ENCODE measurements at places on chromosomes 16 and 17.

- DNase-seq: peak; percentile 92
Measured at GRCh38 chr17:15263206-15263579, 1.9 kb downstream of the PMP22 start.

DNA sequence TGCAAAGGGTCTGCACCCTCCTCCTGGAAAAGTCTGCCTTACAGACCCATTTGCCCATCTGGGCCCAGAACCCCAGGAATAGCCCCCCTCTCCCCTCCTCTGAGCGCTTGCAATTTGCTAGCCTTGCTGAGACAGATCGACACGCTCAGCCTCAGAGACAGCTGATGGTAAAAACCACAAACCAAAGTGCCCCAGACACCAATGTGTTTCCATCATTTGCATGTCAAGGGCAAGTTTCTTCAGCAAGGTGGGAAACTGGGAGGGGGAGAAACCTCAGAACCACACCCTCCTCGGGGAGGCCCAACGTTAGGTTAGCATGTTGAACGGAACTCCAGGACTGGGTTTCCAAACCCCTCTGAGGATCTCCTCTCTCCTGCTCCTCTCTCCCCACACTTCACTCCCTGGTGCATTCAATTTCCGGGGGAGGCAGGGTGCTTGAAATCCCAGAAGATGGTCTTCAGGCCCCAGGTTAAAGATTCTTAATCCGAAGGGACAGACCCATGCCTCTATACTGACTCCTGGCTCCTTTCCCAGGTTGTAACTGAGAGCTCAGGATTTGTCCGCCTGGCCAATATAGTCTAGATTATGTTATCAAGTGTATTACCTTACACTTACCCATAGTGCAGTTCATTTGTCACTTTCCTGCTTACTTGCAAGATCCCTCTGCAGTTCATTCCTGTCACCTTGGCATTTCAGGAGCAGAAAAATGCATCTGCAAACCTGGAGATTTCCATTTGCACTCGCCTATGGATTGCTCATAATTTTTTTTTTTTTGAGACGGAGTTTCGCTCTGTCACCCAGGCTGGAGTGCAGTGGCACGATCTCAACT is 1.3 kb upstream of the CUEDC1 start:
- DNase-seq: no peak

GRCh38 chr16:77116856-77117255 is 74.1 kb upstream of the MON1B start:
- no peak for DNase-seq

DNA sequence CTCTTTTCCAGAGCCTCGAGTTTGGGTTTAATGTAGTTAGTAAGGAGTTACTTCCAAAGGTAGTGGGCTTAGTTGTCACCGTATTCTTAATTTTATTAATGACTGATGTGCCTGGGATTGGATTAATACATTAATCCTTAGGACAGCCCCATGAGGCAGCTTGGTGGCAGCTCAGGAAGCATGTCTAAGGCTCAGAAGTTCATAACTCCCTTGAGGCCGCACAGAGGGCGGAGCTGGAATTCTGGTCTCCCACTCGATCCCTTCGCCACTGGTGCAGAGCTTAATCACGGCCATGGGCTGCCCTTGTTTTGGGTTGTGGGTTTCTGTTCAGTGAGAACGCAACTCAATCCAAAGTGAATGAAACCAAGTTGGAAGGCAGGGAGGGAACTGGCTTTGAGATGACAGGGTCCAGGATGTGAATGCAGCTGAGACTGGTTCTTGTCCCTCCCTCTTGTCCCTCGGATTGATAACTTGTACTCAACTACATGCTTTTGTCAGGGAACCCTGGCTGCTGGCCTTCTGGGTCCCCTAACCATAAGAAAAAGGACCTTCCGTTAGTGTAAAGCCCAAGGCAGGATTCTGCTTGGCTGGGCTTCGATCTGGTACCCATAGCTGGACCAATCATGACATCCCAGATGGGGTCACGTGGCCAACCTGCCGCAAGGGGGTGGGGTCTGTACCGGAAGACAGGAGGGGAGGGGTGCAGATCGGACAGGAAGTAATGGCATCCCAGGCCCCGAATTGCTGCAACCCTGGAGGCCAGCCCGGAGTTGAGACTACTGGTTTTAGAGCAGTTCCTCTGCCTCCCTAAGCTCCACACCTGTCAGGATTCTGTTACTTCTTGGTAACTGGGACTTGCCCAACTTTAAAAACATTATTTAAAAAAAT is 45.4 kb downstream of the SNX20 start:
- no peak for DNase-seq

DNA sequence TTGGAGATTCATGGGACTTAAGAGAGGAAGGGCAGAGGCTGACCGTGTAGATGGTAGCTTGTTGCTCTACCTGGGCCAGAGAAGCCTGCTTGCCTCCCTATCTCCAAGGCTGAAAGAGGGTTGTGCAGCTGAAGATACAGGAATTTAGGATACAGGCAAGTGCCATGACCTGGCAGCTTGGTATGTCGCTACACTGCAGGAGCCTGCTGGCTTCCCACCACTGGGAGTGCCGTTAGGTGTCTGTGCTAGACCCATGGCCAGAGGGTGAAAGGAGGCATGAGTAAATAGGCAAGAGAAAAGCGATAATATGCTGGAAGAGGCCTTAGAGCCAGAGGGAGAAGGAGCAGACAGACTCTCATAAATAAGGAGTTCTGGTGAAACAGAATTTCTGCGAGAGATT is 10.6 kb downstream of the NAA60 start:
- no peak for DNase-seq
